ENCODE measurements at places on chromosomes 4 and X.
A peak's percentile ranks its signal among the peaks of the same experiment; 100 is the strongest.

- H3K4me1 ChIP-seq = no peaks in the 10 kb centered on the region
- H3K27me3 ChIP-seq = no peaks in the 10 kb centered on the region
- H3K36me3 ChIP-seq = no peaks in the 10 kb centered on the region
- no peak for DNase-seq
Measured at GRCh38 chrX:147981038-147981752, at the start of gene FMR1NB. TSS of gene FMR1NB (plus strand) at chrX:147981337. CDS start at chrX:147981403, 66 bp downstream.

DNA sequence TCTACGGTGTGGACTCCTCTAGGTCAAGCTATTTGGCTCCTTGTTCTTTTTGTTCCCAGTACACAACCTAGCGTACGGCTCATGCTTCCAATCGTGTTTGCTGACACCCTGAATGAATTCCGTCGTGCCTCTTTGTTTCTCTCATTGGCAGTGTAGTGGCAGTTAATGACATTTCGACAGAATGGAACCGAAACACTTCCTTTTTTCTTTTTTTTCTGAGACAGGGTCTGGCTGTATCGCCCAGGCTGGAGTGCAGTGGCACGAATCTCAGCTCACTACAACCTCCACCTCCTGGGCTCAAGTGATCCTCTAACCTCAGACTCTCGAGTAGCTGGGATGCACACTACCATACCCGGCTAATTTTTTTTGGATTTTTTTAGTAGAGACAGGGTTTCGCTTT lies 113.3 kb upstream of the ATP6AP2 start:
- DNase-seq = no peak
- H3K27me3 ChIP-seq = peaks cover 15% of the 10 kb centered on the region
- H3K27ac ChIP-seq = no peak overlapping the region
- H3K4me3 ChIP-seq = no peak overlapping the region
- H3K4me1 ChIP-seq = peaks cover 3% of the 10 kb centered on the region

DNA sequence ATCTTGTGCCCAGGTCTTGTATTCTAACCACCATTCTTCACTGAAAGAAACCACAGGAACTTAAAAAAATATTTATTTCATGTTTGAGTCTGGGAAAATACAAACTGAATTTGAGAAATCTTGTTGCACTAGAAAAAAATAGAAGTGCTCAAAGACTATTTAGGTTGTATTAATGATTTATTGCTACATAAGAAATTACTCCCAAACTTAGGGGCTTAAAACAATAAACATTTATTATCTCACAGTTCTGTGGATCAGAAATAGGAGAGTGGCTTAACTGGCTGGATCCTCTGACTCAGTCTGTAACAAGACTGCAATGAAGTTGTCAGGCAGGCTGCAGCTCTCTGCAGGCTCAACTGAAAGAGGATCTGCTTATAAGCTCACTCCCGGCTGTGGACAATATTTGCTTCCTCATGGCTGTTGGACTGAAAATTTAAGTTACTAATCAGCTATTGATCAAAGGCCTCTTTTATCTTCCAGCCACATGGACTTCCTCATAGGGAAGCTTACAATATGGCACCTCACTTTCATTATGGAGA lies 295.4 kb upstream of the FAM241A start:
- DNase-seq = no peak
- no peaks in the 10 kb centered on the region for H3K27me3 ChIP-seq
- no peak overlapping the region for H3K4me3 ChIP-seq
- H3K27ac ChIP-seq = no peak overlapping the region
- no peaks in the 10 kb centered on the region for H3K4me1 ChIP-seq

- no peak overlapping the region for H3K27ac ChIP-seq
- H3K4me3 ChIP-seq = no peak overlapping the region
- no peak for DNase-seq
Measured at GRCh38 chr4:126338548-126338947, 1023.8 kb downstream of the FAT4 start.

DNA sequence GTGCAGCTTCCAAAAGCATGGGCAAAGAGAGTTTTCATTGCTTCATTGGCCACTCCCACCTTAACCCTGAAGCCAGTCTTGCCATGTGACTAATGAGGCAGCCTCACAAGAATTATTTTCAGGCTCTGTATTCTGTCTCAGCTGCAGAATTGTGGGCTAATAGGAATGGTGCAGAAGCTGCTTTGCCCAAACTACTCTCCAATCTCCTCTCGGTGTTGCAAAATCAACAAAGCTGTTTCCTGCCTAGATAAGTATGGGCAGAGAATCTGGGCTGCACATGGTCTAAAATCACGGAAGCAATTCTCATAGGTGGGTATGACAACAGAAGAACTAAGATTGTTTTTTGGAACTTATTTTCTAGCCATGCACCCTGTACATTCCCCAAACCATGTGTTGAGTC lies 31.4 kb downstream of the PPP1R2C start:
- H3K27ac ChIP-seq = no peak overlapping the region
- H3K36me3 ChIP-seq = no peaks in the 10 kb centered on the region
- no peaks in the 10 kb centered on the region for H3K27me3 ChIP-seq
- no peaks in the 10 kb centered on the region for H3K4me1 ChIP-seq
- DNase-seq = no peak
- no peak overlapping the region for H3K4me3 ChIP-seq

GRCh38 chr4:826508-827208 lies 729 bp upstream of the CPLX1 start:
- no peaks in the 10 kb centered on the region for H3K36me3 ChIP-seq
- DNase-seq = no peak
- peaks cover 37% of the 10 kb centered on the region for H3K27me3 ChIP-seq
- no peak overlapping the region for H3K27ac ChIP-seq
- H3K4me3 ChIP-seq = peak overlapping the region; percentile 50

- H3K4me1 ChIP-seq = peaks cover 27% of the 10 kb centered on the region
- no peak for DNase-seq
- no peak overlapping the region for H3K4me3 ChIP-seq
Measured at GRCh38 chr4:84496706-84497503, 2.2 kb downstream of the NKX6-1 start.

DNA sequence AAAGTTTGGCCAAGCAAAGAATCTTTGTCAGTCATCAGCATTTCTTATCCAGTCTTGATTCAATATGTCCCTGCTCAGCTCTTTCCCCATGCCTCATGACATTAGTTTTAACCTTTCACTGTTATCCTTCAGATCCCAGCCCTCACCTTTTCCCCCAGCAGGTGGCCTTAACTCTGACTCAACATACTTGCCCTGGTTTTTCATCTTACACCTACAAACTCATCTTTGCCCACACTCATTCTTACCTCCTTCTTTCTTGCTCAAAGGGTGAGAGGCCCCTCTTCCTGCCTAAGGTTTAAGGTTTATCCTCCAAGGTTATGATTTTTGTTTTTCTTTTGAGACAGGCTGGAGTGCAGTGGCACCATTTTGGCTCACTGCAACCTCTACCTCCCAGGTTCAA lies 10.6 kb upstream of the ANXA5 start:
- no peaks in the 10 kb centered on the region for H3K36me3 ChIP-seq
- H3K4me1 ChIP-seq = no peaks in the 10 kb centered on the region
- H3K4me3 ChIP-seq = no peak overlapping the region
- H3K27me3 ChIP-seq = peaks cover 10% of the 10 kb centered on the region
- no peak for DNase-seq

GRCh38 chrX:136046295-136047015 lies 61.2 kb downstream of the SLC9A6 start:
- H3K27me3 ChIP-seq = no peaks in the 10 kb centered on the region
- no peaks in the 10 kb centered on the region for H3K4me1 ChIP-seq
- no peak overlapping the region for H3K4me3 ChIP-seq
- H3K36me3 ChIP-seq = peaks cover 26% of the 10 kb centered on the region
- no peak for DNase-seq

Measured in spleen (tissue), 13 donors.